ENCODE measurements at places on chromosomes 12 and 14. TPM values are rescaled to one million over a fixed set of nuclear protein-coding genes. Genes with fewer than 3 reads are reported as not detected.

DNA sequence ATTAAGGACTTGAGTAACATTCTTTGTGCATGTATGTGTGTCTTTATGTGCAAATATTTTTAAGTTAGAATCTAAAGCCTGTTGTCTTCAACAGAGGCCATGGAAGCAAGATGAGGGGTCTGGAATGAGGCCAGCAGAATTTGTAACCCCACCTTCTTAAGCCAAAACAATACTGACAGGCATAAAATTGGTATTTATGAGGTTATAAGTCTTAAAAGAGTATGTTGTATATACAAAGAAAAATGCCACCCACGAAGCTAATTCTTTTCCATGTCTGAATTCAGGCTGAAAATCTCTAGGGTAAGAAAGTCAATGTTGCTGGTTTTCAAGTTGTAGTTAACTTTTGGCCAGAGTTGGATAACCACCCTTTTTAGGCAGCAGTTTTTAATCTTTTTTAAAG lies 86.2 kb upstream of the TMTC1 start:
- no peak for DNase-seq
- H3K27ac ChIP-seq: no peak overlapping the region

- peaks cover 12% of the 10 kb centered on the region for H3K27me3 ChIP-seq
- no peaks in the 10 kb centered on the region for H3K4me1 ChIP-seq
- H3K36me3 ChIP-seq: no peaks in the 10 kb centered on the region
- H3K27ac ChIP-seq: no peak overlapping the region
- DNase-seq: no peak
Observed at GRCh38 chr12:96995861-96996260, 88.8 kb downstream of the NEDD1 start.

Gene RGS6
- total RNA-seq: not detected

Gene GRIP1
- 1.2 TPM for total RNA-seq

GRCh38 chr14:89351516-89352404 lies 65.3 kb downstream of the FOXN3 start:
- peak; percentile 51 for DNase-seq
- peak overlapping the region; percentile 10 for H3K27ac ChIP-seq
- H3K4me3 ChIP-seq: no peak overlapping the region
- peaks cover 14% of the 10 kb centered on the region for H3K4me1 ChIP-seq
- no peaks in the 10 kb centered on the region for H3K27me3 ChIP-seq
- peaks cover 6% of the 10 kb centered on the region for H3K36me3 ChIP-seq

Gene CNTN1
- 0.07 TPM for total RNA-seq

GRCh38 chr14:71358209-71358931 lies 451.1 kb downstream of the PCNX1 start:
- peaks cover 4% of the 10 kb centered on the region for H3K4me1 ChIP-seq
- DNase-seq: no peak
- no peaks in the 10 kb centered on the region for H3K27me3 ChIP-seq

Gene OR6C2
- not detected for total RNA-seq

GRCh38 chr12:6936636-6937480 lies 6.8 kb upstream of the RNU7-1 start:
- no peaks in the 10 kb centered on the region for H3K27me3 ChIP-seq
- no peak for DNase-seq
- H3K4me3 ChIP-seq: no peak overlapping the region
- H3K4me1 ChIP-seq: peaks cover 22% of the 10 kb centered on the region

Gene IAPP
- not detected for total RNA-seq

GRCh38 chr14:99872786-99873440 lies 79.7 kb downstream of the EML1 start:
- no peaks in the 10 kb centered on the region for H3K4me1 ChIP-seq
- H3K27ac ChIP-seq: no peak overlapping the region
- peak; percentile 4 for DNase-seq
- no peaks in the 10 kb centered on the region for H3K27me3 ChIP-seq
- H3K4me3 ChIP-seq: no peak overlapping the region

- no peaks in the 10 kb centered on the region for H3K36me3 ChIP-seq
- H3K4me1 ChIP-seq: peaks cover 29% of the 10 kb centered on the region
- no peak overlapping the region for H3K4me3 ChIP-seq
- H3K27ac ChIP-seq: peak overlapping the region; percentile 12
- H3K27me3 ChIP-seq: no peaks in the 10 kb centered on the region
Observed at GRCh38 chr12:105590571-105590970, 260.1 kb downstream of the C12orf75 start.

- H3K4me3 ChIP-seq: no peak overlapping the region
- H3K4me1 ChIP-seq: no peaks in the 10 kb centered on the region
- no peak overlapping the region for H3K27ac ChIP-seq
- no peak for DNase-seq
Observed at GRCh38 chr14:93857500-93858283, 69.4 kb upstream of the PRIMA1 start.

- H3K36me3 ChIP-seq: no peaks in the 10 kb centered on the region
- no peak for DNase-seq
- no peak overlapping the region for H3K4me3 ChIP-seq
- no peaks in the 10 kb centered on the region for H3K27me3 ChIP-seq
- H3K4me1 ChIP-seq: no peaks in the 10 kb centered on the region
Observed at GRCh38 chr14:29735459-29735858, 192.2 kb downstream of the PRKD1 start.

- no peaks in the 10 kb centered on the region for H3K27me3 ChIP-seq
- no peak overlapping the region for H3K4me3 ChIP-seq
- H3K4me1 ChIP-seq: no peaks in the 10 kb centered on the region
- H3K36me3 ChIP-seq: no peaks in the 10 kb centered on the region
- H3K27ac ChIP-seq: no peak overlapping the region
Observed at GRCh38 chr12:127070515-127071157, 1196.3 kb upstream of the TMEM132C start.

- peak; percentile 90 for DNase-seq
- peak overlapping the region; percentile 78 for H3K4me3 ChIP-seq
- H3K4me1 ChIP-seq: peaks cover 32% of the 10 kb centered on the region
- H3K36me3 ChIP-seq: peaks cover 18% of the 10 kb centered on the region
- no peaks in the 10 kb centered on the region for H3K27me3 ChIP-seq
- H3K27ac ChIP-seq: peak overlapping the region; percentile 37
Observed at GRCh38 chr12:56157201-56158028, 744 bp upstream of the MYL6 start.

All from endothelial cell of umbilical vein (primary cell).